ENCODE measurements at places on chromosomes 3 and 15.

- no peak for DNase-seq
Measured at GRCh38 chr3:124088801-124089200, 96.9 kb upstream of the ROPN1 start.

GRCh38 chr3:117052395-117052794 is 342.8 kb downstream of the TUSC7 start:
- peak; percentile 8 for DNase-seq

- DNase-seq, result no peak
Measured at GRCh38 chr3:116154389-116154788, 290.9 kb downstream of the LSAMP start.

GRCh38 chr15:68010361-68011153 is 43.6 kb upstream of the PIAS1 start:
- no peak for DNase-seq

DNA sequence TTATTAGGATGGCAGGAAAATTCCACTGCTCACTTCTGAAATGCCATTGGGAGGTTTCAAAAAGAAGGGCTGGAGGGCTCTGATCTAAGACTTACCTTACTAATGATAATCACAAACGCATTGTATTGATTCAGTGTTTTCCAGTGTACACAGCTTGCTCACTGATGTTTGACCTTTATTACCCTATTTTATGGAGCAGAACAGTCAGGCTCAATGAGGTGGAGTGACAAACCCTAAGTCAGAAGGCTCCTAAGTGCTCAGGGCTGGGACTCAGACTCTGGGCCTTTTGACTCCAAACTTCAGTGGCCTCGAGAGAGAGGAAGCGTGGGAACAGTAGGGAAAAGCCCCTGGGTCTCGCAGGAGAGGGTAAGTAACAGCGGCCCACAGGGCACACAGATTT is 20.3 kb upstream of the RAD18 start:
- no peak for DNase-seq

DNA sequence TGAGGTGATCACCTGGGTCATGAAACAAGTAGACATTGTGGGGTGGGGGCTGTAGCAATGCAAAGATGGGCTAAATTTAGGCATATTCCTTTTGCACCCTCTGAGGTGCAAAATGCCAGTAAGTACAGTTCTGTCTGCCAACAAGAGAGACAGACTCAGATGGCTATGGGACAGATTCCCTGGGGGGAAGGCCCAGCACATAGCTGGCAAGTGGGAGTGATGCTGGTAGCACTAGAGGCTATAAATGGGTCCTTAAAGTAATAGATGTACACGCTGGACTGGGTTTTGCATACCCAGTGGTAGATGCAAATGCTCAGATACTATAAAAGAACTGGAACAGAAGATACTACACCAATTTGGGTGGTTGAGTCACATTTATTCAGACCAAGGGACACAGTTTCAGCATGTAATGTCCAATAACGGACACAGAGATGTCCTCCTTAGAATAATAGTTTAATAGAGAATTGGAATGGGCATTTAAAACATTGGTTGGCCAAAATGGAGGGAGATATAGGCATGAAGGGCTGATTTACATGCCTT is 67.4 kb upstream of the RNU6-1 start:
- no peak for DNase-seq

DNA sequence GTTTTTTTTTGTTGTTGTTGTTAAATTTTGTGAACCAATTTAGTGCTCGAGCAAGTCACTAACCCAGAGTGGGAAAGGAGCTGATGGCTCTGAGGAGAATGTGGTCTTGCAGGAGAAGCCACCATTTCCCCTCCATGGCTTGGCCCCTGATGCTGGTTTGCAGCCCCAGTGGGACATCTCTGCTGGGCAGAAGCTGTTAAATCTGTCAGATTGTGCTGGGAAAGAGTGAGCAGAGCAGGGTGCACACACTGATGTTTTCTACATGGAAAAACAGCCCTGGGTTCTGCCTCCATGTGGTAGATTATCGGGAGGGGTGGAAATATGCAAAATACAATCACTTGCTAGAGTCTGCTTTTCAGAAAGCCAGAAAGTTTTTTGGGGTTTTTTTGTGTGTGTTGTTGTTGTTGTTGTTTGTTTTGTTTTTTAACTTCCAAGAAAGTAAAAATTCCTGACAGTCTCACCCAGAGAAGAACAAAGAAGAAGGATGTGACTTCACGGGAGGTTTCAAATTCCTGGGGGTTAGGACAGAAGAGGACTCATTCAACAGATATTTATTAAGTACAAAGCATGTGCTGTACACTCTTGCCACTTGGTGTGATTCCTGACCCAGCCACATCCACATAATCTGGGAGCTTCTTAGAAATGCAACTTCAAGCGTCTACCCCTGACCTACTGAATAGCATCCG is 133.7 kb downstream of the FOXB1 start:
- DNase-seq, result no peak

DNA sequence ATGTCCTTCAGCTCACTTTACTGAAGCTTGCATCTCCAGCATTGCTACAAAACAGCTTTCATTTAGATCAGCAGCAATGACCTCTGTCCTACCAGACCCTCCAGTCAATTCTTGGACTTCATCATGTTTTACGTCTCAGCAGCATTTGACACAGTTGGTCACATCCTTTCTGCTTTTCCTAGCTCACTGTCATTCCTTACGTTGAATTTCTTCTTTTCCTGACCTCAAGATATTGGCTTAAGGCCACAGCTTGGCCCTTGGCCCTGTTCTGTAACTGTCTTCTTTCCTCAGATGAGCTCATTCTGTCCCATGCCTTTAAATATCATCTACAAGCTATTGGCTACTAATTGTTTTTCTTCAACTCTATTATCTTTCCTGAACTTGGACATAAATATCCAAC is 576.2 kb upstream of the KCNMB2 start:
- DNase-seq, result no peak

DNA sequence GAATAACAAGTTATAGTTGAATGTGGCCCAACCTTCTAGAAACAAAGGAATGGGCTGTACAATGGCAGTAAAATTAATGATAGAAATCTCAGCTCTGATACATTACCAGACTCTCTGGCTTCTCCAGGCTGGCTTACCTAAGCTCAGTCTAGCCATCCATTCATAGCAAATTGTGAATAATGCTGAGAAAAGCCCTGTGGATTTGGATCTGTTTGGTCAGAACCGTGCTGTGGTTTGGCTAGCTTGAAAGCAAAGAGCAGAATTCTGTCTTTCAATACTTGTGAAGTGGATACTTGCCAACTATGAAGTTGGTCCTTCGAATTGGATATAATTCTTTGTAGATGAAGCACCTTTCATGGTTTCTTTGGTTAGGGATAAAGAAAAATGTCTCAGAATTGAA is 199.1 kb downstream of the EPHA3 start:
- no peak for DNase-seq

- no peak for DNase-seq
Measured at GRCh38 chr15:43361313-43361903, 9.4 kb downstream of the ZSCAN29 start.

DNA sequence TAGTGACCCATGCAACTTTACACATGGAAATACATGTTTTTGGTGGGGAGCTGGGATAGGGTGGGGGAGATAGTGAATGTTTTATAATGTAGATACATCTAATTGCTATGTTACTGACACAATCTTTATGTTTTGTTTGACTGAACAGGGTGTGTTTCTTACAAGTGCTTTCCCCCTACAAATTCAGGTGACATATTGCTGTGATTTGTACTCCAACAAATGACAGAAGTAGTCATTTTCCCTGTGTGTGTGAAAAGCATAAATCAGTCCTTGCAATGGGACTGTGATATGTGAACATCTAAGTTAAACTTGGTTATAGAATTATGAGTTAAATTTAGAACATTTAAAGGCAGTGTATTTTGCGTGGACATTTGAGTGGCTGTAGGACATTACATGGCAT is 27.3 kb downstream of the OTOL1 start:
- DNase-seq, result no peak

- no peak for DNase-seq
Measured at GRCh38 chr3:11610700-11611275, 32.9 kb downstream of the VGLL4 start.

DNA sequence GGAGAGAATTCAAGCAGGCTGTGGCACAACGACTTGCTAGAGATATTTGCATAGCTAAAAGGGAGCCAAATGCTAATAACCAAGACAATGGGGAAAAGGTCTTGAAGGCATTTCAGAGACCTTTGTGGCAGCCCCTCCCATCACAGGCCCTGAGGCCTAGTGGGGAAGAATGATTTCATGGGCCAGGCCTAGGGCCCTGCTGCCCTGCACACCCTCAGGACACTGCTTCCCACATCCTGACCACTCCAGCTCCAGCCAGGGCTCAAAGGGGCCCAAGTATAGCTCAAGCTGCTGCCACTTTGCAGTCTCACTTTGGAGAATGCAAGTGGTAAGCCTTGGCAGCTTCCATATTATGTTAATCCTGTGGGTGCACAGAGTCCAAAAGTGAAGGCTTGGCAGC is 21.5 kb upstream of the PTPN23 start:
- DNase-seq, result no peak

- no peak for DNase-seq
Measured at GRCh38 chr3:59310736-59311135, 260.9 kb upstream of the CFAP20DC start.

DNA sequence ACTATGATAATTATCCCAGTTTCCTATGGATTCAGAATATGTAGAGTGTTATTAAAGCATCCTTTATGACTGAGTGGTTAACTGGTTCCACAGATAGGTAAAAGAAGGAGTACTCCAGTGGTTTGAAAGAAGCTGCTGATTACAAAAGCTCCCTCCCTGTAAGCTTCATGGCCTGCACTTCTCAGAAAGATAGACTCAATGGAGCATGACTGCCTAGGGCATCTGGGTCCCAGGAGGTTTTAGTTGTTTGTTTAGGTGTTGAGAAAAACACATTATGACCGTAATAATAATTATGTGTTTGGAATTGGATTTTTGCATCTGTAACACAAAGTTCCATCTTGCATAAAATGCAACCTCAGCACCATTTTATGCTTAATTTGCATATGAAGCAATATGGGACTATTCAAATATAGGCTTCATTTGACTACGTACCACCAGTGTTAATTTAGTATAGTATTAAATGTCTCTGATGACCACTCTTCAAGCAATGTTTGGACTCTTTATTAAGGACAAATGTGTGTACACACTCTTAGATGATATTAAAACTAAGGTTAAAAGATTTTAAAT is 121.1 kb downstream of the ROBO2 start:
- DNase-seq, result no peak

GRCh38 chr3:150745832-150746231 is 17.1 kb downstream of the SIAH2 start:
- no peak for DNase-seq

GRCh38 chr3:150931745-150932144 is 26.5 kb upstream of the MINDY4B start:
- no peak for DNase-seq

DNA sequence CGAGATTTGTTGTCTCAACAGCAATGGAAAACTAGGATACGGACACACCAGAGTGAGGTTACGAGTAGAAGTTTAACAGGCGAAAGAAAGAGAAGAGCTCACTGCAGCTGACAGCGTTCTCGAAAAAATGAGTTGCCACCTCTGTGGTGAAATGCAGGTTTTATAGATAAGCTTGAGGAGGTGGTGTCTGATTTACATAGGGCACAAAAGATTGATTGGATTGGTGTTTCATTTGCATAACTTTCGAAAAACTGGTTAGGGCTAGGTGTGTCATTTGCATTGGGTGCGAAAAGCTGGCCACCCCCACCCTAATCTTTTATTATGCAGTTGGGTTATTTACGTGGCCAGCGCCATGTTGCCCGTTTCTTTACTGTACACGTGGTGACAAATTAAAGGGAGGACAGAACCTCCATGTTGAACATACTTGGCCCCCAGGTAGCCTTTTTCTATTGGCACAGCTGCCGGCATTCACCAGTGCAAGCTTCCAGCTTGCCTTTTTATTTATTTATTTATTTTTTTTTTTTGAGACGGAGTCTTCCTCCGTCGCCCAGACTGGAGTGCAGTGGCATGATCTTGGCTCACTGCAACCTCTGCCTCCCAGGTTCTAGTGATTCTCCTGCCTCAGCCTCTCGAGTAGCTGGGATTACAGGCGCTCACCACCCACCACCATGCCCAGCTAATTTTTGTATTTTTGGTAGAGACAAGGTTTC is 8.3 kb downstream of the IFT122 start:
- no peak for DNase-seq

GRCh38 chr15:91050128-91050455 is 27.7 kb upstream of the VPS33B start:
- DNase-seq, result no peak

GRCh38 chr3:14266361-14266760 is 87.7 kb downstream of the LSM3 start:
- DNase-seq, result peak; percentile 27

- DNase-seq, result peak; percentile 75
Measured at GRCh38 chr15:52651868-52652267, 27.3 kb downstream of the ATOSA start.

GRCh38 chr3:51974963-51975851 is at the start of gene ABHD14A:
Gene ABHD14A, plus strand, starts transcription at chr3:51975064. Its CDS starts 72 bp downstream, at chr3:51975136.
- DNase-seq, result no peak

- no peak for DNase-seq
Measured at GRCh38 chr3:120448756-120449155, 2.0 kb downstream of the FSTL1 start.

GRCh38 chr15:63906266-63906584 is 72.5 kb upstream of the HERC1 start:
- DNase-seq, result no peak

- no peak for DNase-seq
Measured at GRCh38 chr15:99473981-99474906, 91.5 kb upstream of the MEF2A start.

- DNase-seq, result no peak
Measured at GRCh38 chr3:134644731-134645514, 5.9 kb downstream of the KY start.

- peak; percentile 30 for DNase-seq
Measured at GRCh38 chr3:63349583-63350573, 71.8 kb downstream of the SYNPR start.

DNA sequence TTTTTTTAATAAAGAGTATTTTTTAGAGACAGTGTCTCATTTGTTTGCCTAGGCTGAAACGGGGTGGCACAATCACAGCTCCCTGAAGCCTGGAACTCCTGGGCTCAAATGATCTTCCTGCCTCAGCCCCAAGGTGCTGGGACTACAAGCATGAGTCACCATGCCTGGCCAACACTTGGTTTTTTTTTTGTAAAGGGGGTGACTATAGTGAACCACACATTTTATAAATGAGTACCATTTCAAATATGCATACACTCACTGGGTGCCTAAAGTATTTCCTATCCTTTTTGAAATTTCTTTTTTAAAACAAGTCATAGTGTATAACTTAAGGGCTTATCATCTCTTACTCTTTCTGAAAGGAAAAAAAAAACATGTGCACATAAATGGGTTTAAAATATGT is 325.2 kb upstream of the MEIS2 start:
- no peak for DNase-seq

DNA sequence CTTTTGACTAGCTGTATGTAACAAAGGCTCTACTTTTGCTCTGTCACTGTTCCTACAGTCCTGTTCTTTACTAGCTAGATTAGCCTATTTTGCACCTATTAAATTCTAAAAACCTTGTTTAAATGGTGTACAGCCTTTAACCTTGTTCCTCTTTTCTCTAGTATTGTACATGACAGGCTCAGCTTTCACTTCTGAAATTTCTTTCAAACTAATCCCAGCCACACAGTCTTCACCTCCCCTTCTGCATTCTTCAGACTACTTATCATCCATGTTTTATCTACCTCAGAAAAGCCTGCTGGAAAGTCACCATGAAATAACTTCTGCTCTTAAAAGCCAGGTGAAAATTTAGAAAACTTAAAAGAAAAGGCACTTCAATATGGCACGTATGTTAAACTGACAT is 122.4 kb downstream of the NECTIN3 start:
- DNase-seq, result no peak

- DNase-seq, result no peak
Measured at GRCh38 chr15:73965094-73965757, 26.9 kb downstream of the STOML1 start.

GRCh38 chr3:152291649-152292066 is 22.9 kb downstream of the MBNL1 start:
- DNase-seq, result no peak
